Right atrium auricular region (tissue), 2 donors: ENCODE measurements at places on chromosomes 4 and X.

- peaks cover 19% of the 10 kb centered on the region for H3K4me1 ChIP-seq
- no peaks in the 10 kb centered on the region for H3K36me3 ChIP-seq
- H3K27me3 ChIP-seq: peaks cover 7% of the 10 kb centered on the region
- no peak overlapping the region for H3K27ac ChIP-seq
- DNase-seq: no peak
- no peak overlapping the region for H3K4me3 ChIP-seq
Observed at GRCh38 chrX:108734426-108734825, 1.9 kb downstream of the IRS4 start.

GRCh38 chr4:125891597-125892258 lies 577.0 kb downstream of the FAT4 start:
- H3K36me3 ChIP-seq: no peaks in the 10 kb centered on the region
- DNase-seq: no peak
- H3K4me1 ChIP-seq: no peaks in the 10 kb centered on the region
- no peak overlapping the region for H3K4me3 ChIP-seq
- no peak overlapping the region for H3K27ac ChIP-seq

- H3K4me3 ChIP-seq: no peak overlapping the region
- no peaks in the 10 kb centered on the region for H3K4me1 ChIP-seq
- no peak overlapping the region for H3K27ac ChIP-seq
- no peaks in the 10 kb centered on the region for H3K27me3 ChIP-seq
- H3K36me3 ChIP-seq: no peaks in the 10 kb centered on the region
Observed at GRCh38 chr4:169030562-169030982, 20.5 kb upstream of the CBR4 start.

DNA sequence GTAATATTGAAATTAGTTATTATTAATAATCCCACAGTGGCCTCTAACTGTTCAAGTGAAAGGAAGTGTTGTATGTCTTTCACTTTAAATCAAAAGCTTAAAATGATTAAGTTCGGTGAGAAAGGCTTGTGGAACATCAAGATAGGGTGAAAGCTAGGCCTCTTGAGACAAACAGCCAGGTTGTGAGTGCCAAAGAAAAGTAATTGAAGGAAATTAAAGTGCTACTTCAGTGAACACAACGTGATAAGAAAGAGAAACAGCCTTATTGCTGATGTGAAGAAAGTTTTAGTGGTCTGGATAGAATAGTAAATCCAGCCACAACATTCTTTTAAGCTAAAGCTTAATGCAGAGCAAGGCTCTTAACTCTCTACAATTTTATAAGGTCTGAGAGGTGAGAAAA lies 42.6 kb upstream of the IL13RA2 start:
- no peak overlapping the region for H3K27ac ChIP-seq
- no peak overlapping the region for H3K4me3 ChIP-seq
- no peak for DNase-seq
- H3K36me3 ChIP-seq: no peaks in the 10 kb centered on the region

GRCh38 chr4:55437823-55438222 lies 42.1 kb downstream of the TMEM165 start:
- peaks cover 49% of the 10 kb centered on the region for H3K36me3 ChIP-seq
- no peak overlapping the region for H3K27ac ChIP-seq
- DNase-seq: no peak
- H3K4me3 ChIP-seq: no peak overlapping the region

DNA sequence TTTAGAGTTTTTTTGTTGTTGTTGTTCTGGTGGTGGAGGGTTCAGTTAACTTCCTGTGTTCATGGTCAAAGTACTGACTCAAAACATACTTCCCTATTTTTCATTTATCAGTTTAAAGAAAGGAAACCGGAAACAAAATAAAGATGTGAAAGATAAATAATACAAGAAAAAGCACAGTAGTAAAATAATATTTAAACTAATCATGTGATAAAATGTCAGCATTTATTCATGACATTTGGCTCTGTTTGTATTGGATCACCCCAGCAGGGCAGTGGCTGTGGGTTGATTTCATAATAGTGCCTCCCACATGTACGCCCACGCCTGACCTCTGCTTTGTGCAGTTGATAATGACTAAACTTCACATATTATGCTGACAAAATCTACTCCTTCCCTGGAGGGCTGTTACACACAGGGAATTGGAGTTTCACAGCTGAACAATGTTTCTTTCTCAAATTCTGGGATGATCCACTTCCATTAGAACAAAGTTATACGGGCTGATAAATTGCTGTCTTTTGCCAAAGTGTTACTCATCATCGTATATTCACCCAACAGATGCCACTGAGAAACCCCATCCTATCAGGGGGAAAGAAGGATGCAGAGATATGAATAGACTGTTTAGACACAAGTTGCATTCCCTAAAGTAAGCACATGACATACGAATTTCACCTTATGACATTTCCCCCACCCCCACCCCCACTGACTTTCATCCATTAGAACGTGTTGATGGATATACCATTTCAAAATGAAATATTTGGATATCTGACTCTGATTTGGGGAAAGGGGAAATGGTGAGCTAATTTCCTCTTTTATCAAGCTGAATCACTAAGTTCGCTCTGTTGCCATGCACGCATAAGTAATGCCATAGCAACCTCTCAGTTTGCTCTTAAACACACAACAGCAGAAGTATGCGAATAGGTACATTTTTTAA lies 48.3 kb downstream of the AMELX start:
- H3K4me3 ChIP-seq: no peak overlapping the region
- peak; percentile 79 for DNase-seq
- H3K27ac ChIP-seq: peak overlapping the region; percentile 16
- H3K4me1 ChIP-seq: no peaks in the 10 kb centered on the region
- H3K27me3 ChIP-seq: no peaks in the 10 kb centered on the region

DNA sequence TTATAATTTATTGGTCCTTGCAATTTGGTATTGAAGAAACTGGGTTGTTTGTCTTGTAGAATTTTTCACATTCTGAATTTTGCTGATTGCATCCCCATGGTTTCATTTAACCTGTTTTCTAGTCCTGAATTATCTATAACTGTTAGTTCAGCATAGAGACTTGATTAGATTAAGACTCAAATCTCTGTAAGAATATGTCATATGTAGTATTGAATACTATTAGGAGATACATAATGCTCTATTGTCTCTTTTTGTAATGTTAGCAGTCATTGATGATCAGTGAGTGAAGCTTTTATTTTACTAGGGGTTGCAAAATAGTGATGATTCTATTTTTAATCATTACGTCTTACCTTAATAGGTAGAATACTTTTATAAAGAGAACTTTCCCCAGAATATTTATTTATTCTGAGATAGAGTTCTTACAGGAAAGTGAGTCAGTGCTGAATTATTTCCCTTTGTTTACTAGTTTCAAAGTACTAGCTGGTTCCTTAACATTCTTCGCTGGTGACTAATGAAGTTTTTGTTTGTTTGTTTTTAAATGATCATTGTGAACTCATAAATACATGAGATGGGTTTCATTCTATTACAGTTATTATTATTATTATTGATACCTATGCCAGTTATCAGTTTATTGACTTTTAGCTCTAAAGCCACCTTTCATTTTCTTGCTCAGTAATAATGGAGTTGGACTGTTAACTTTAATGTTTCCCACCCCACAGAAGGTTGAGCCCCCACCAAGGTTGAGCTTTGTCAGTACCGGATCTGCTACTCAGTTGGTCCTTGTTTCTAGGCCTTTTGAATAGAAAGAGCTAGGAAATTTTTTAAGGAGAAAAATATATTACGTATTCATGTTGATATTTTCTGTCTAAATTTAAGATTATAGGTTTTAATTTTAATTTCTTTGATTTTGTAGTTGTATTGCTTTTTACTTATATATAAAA lies 102.3 kb downstream of the LARP1B start:
- no peaks in the 10 kb centered on the region for H3K4me1 ChIP-seq
- H3K27ac ChIP-seq: no peak overlapping the region
- no peaks in the 10 kb centered on the region for H3K27me3 ChIP-seq
- H3K4me3 ChIP-seq: no peak overlapping the region
- no peaks in the 10 kb centered on the region for H3K36me3 ChIP-seq

DNA sequence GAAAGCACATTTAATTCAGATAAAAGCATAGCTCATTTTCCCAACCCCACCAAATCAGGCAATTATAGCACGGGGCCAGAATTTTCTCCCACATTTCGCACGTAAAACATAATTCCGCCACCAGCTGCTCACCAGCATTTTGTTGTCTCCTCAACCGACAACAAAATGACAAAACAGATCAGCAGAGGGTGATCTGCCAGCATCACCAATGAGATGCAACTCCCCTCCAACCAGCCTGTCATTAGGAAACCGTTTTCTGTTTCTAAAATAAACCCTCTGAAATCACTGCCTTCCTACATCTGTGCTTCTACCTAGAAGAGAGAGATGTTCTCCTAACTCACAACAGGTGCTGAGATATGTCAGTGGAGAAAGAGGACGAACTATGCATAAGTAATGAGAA lies 654.8 kb upstream of the CPEB2 start:
- H3K27me3 ChIP-seq: no peaks in the 10 kb centered on the region
- DNase-seq: no peak
- no peaks in the 10 kb centered on the region for H3K4me1 ChIP-seq
- no peaks in the 10 kb centered on the region for H3K36me3 ChIP-seq
- no peak overlapping the region for H3K4me3 ChIP-seq

- H3K27ac ChIP-seq: no peak overlapping the region
- no peaks in the 10 kb centered on the region for H3K4me1 ChIP-seq
- DNase-seq: no peak
- H3K27me3 ChIP-seq: no peaks in the 10 kb centered on the region
Observed at GRCh38 chrX:10030570-10030969, 63.4 kb downstream of the CLDN34 start.
